ENCODE measurements at places on chromosomes 2 and 18.

GRCh38 chr2:203928849-203929248 lies 7.7 kb upstream of the ICOS start:
- DNase-seq: no peak

- no peak for DNase-seq
These were observed 189.8 kb upstream of the NABP1 start for GRCh38 chr2:191488135-191488534.

- no peak for DNase-seq
These were observed 590.6 kb upstream of the NETO1 start for GRCh38 chr18:73458186-73458964.

GRCh38 chr2:236744716-236745115 lies 175.1 kb downstream of the ACKR3 start:
- no peak for DNase-seq

DNA sequence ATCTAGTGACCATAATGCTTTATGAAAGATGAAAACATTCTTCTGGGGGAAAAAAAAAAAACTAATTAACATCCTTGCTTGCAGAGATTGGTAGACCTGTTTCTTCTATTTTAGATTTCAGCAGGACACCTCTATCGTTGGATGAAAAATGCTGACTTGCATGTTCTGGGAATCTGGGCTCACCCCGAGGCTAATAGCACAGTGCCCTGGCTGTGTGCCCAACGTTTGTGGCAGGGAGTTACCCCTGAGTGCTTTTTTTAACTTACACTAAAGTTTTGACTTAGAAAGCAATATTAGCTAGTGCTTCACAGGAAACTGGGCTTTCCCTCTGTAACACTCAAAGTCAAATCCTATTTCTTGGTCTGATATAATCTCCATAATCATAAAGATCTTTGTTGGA lies 233.2 kb downstream of the SLC8A1 start:
- no peak for DNase-seq
